ENCODE measurements at places on chromosomes 1 and 21. TPM values are rescaled to one million over a fixed set of nuclear protein-coding genes. Genes with fewer than 3 reads are reported as not detected.

Gene WLS
- total RNA-seq: not detected

Gene DYNLT5
- total RNA-seq: not detected

Gene C1orf198
- 1.8 TPM for total RNA-seq

- peaks cover 69% of the 10 kb centered on the region for H3K27me3 ChIP-seq
- peaks cover 15% of the 10 kb centered on the region for H3K4me1 ChIP-seq
- H3K27ac ChIP-seq: no peak within 1 kb of the TSS
- DNase-seq: no peak
- no peak within 1 kb of the TSS for H3K4me3 ChIP-seq
Observed at GRCh38 chr1:15153184-15153841, at the start of gene TMEM51. TSS of gene TMEM51 (plus strand) at chr1:15153747. CDS start at chr1:15215088, 61,341 bp downstream.

DNA sequence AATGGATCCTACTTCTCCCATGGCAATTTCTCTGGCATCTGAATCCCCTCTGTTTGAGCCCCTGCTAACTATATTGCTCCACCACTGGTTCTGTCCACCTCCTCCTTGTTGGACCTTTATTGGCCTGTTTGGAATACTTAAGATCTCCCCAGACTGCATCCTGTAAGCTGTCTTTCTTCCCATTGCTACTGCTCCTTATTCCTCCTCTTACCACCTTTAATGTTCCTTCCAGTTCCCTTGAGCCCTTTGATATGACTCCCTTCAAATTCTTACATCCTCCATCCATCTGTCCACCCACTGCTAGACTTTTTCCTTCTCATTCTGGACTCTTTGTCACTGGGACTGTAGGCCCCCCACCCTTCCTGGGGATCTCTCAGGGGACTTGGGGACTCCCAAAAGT is 31.0 kb downstream of the LRIG2 start:
- no peaks in the 10 kb centered on the region for H3K4me1 ChIP-seq
- H3K4me3 ChIP-seq: no peak overlapping the region
- H3K27me3 ChIP-seq: no peaks in the 10 kb centered on the region

DNA sequence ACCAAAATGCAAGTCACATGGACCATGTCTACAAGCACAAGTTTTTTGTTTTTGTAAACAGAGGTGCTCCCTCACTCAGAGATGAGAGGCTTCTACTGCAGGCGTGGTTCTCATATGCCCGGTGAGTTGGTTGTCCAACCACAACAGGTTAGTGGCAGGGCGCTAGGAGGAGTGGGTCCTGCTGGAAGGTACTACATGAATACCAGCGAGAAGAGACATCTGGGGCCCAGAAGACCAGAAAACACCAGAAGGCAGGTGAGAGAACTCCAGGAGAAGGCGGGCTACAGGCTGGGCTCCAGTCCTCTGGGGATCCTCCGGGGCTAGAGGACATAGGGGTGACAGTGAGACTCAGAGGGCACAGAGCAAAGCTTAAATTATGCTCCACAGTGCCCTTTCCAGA is 366.5 kb downstream of the MATN1 start:
- H3K27ac ChIP-seq: no peak overlapping the region
- H3K4me3 ChIP-seq: no peak overlapping the region
- DNase-seq: peak; percentile 33
- peaks cover 12% of the 10 kb centered on the region for H3K27me3 ChIP-seq

DNA sequence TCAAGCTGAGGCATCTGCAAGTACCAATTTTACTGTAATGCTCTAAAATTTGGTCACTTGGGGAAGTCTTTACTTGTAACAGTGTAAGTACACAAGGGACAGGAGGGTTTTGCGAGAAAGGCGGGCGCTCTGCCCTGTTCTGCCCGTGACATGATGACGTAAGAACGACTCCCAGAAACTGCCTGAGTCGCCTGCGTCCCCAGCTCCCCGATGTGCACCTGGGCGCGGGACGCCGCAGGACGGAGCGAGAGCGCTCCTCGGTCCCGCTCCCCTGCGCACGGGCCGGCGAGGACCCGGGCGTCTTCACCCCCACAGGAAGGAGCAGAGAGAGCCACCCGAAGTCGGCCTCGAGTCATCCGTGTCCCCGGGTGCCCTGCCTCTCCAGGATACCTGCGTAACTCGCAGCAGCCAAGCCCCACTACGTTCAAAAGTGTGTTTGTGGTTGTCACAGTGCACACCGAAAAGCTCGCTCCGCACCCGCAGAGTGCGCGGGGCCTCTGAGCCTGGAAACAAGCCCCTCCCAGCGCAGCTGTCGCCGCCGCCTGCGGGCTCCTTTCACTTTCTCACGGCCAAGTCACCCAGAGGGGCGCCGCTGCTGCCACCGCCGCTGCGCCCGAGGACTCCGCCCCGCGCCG is 3.3 kb upstream of the ZBTB18 start:
- peaks cover 39% of the 10 kb centered on the region for H3K27me3 ChIP-seq
- H3K36me3 ChIP-seq: peaks cover 3% of the 10 kb centered on the region
- no peak for DNase-seq
- H3K4me1 ChIP-seq: peaks cover 23% of the 10 kb centered on the region
- peak overlapping the region; percentile 97 for H3K27ac ChIP-seq

GRCh38 chr1:208312706-208313105 is 68.5 kb upstream of the PLXNA2 start:
- peaks cover 18% of the 10 kb centered on the region for H3K27me3 ChIP-seq
- no peaks in the 10 kb centered on the region for H3K4me1 ChIP-seq
- H3K36me3 ChIP-seq: no peaks in the 10 kb centered on the region

Gene SERPINC1
- total RNA-seq: not detected

Gene ASAP3
- total RNA-seq: 0.35 TPM

GRCh38 chr1:28280977-28281381 is 21.7 kb downstream of the SESN2 start:
- no peak overlapping the region for H3K27ac ChIP-seq
- H3K27me3 ChIP-seq: no peaks in the 10 kb centered on the region
- peaks cover 25% of the 10 kb centered on the region for H3K36me3 ChIP-seq
- no peak for DNase-seq

Gene NTRK1
- 8.8 TPM for total RNA-seq

Gene ESPN
- total RNA-seq: 0.89 TPM

Gene SELP
- total RNA-seq: not detected

- peaks cover 29% of the 10 kb centered on the region for H3K4me1 ChIP-seq
- H3K36me3 ChIP-seq: peaks cover 71% of the 10 kb centered on the region
- DNase-seq: no peak
- H3K27me3 ChIP-seq: no peaks in the 10 kb centered on the region
Observed at GRCh38 chr1:165683848-165684485, 14.4 kb downstream of the ALDH9A1 start.

Gene ABCG1
- 13.2 TPM for total RNA-seq

DNA sequence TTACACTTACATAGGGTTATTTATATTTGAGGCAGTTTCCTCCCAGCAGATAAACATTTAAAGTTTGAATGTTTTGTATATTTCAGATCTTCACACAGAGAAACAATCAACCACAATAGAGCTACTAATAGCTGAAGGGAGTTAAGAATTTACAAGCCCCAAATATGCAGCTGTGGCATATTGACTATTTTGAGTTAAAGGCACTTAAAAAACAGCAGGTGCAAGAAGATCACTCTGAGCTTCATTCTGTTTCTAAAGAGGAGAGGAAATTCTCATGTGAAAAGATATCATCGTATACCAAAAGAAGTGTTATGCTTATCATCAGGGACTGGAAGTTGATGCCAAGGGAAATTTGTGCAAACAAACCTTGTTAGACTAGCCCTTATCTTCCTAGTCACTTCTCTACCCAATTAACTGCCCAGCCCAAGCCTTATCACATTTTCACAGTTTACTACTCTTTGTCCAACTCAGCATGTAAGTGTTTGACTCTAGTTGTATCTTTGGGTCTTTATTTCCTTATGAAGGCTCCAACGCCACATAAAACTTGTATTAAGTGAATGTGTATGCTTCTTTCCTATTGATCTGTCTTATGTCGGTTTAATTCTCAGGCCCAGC is 66.3 kb upstream of the COG2 start:
- no peak overlapping the region for H3K27ac ChIP-seq
- H3K36me3 ChIP-seq: no peaks in the 10 kb centered on the region
- no peak overlapping the region for H3K4me3 ChIP-seq
- H3K4me1 ChIP-seq: peaks cover 2% of the 10 kb centered on the region

Gene PER3
- total RNA-seq: 3.2 TPM

Gene UTS2
- total RNA-seq: 0.73 TPM

Gene LRRIQ3
- 1.4 TPM for total RNA-seq

Gene OR2T10
- not detected for total RNA-seq

DNA sequence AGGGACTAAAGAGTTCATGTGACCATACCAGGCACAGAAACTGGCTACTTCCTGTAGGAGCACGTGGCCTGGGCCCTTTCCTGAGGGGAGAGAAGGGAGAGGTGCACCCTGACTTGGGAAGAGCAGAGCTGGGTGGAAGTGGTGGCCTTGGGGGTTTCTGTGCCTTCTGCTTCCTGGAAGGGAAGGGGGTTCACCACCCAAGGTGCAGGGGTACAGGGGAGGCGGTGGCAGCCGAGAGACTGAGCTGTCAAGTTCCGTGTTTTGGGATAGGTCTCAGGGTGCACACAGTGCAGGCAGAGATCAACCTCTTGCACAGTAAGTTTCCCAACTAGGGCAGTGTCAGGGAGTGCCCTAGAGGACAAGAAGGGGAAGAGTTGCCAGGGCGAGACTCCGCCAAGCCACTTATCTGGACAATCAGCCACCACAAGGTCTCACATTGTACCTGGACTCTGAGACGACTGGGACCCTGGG is 10.1 kb downstream of the HECTD3 start:
- peaks cover 13% of the 10 kb centered on the region for H3K4me1 ChIP-seq
- no peaks in the 10 kb centered on the region for H3K27me3 ChIP-seq
- H3K4me3 ChIP-seq: no peak overlapping the region
- DNase-seq: no peak
- peaks cover 8% of the 10 kb centered on the region for H3K36me3 ChIP-seq
- H3K27ac ChIP-seq: peak overlapping the region; percentile 54

Gene RGS4
- not detected for total RNA-seq

Gene TRABD2B
- not detected for total RNA-seq

- H3K4me1 ChIP-seq: peaks cover 36% of the 10 kb centered on the region
- H3K4me3 ChIP-seq: no peak overlapping the region
- H3K27ac ChIP-seq: no peak overlapping the region
- H3K27me3 ChIP-seq: no peaks in the 10 kb centered on the region
- peaks cover 7% of the 10 kb centered on the region for H3K36me3 ChIP-seq
Observed at GRCh38 chr1:22048351-22049192, 3.9 kb upstream of the CDC42 start.

Gene CELSR2
- 3.3 TPM for total RNA-seq

DNA sequence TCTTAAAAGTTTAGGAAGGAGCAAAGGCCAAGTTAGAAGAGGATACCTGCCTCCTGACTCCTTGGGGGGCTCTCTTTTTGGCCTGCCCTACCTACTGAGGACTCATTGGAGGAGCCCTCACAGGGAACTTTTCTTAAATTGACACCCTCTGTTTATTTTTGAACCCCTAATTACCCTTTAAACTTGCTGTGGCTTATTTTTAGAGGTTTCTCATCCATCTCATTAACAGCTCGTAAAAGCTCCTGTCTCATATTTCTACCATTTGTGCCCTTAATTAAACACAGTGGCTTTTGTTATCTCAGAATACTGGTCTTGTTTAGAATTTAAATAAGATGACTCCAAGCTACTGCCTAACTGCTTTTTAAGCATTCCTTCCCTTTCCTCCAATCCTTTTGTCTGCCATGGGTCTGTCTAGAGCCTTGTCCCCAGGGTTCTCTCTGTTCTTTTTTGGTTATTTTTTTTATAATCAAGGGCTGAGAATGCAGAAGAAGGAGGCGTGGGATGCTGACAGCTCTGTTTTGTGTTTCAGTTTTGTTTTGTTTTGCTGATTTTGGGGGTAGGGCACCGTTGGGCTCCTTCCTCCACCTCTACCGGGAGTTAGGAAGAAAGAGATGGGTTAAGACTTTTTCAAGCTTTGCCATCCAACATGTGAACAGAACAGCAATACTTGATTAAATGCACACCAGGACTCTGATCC is 78.0 kb downstream of the SYT6 start:
- H3K4me1 ChIP-seq: peaks cover 17% of the 10 kb centered on the region
- no peak overlapping the region for H3K27ac ChIP-seq
- peaks cover 1% of the 10 kb centered on the region for H3K36me3 ChIP-seq
- H3K4me3 ChIP-seq: no peak overlapping the region
- H3K27me3 ChIP-seq: no peaks in the 10 kb centered on the region

Gene S100A12
- not detected for total RNA-seq

GRCh38 chr1:228849011-228849541 is 113.8 kb downstream of the RHOU start:
- no peak overlapping the region for H3K4me3 ChIP-seq
- peaks cover 31% of the 10 kb centered on the region for H3K27me3 ChIP-seq
- DNase-seq: peak; percentile 34
- H3K27ac ChIP-seq: no peak overlapping the region
- no peaks in the 10 kb centered on the region for H3K36me3 ChIP-seq
- H3K4me1 ChIP-seq: no peaks in the 10 kb centered on the region
